ENCODE measurements at places on chromosomes 5 and 9. TPM values are rescaled to one million over a fixed set of nuclear protein-coding genes. Genes with fewer than 3 reads are reported as not detected.

DNA sequence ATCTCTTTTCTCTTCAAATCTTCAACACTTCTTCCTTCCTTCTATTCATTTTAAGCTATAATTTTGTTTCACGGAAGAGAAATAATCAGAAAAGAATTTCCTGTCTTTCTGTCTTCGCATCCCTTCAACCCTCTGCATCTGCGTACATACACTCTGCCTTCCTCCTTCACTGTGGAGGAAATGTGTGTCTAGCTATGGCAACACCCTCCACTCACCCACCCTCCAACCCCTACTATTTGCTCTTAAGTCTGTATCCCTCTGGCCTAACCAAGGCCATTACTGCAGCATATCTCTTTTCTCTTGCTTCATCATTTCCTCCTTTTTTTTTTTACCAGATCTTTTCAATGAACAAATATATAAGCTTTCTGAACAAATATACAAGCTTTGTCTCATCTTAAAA, 105.7 kb upstream of the NUDT12 start:
- no peak for DNase-seq

- no peak for DNase-seq
Measured at GRCh38 chr9:93829271-93830011, 125.7 kb downstream of the BARX1 start.

GRCh38 chr5:171226864-171227263, 82.2 kb upstream of the TLX3 start:
- DNase-seq: no peak

- DNase-seq: no peak
Measured at GRCh38 chr5:64347309-64347708, 158.5 kb upstream of the RGS7BP start.

DNA sequence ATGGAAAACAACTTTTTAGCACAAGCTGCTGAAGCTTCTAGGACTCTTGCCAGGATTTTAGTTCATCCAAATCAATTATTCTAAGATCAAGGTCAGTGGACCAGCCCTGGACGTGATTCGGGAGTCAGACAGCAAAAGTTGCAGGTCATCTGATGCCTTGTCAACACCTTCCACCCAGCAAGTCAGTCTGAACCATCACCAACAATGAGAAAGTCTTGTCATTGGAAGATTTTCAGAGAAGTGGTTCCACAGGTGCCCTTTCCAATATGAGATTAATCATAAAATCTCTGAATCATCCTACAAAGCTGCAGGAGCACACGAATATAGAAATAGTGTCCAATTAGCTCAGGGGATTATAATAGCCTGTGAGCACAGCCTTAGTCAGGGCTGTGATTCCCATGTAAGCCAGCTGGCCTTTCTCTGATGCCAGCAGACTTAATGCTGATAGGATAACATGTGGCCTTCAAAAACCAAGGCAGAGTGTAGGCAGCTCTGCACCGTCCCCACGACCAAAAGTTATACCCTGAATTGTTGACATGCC, 445.0 kb upstream of the TRPC7 start:
- no peak for DNase-seq

DNA sequence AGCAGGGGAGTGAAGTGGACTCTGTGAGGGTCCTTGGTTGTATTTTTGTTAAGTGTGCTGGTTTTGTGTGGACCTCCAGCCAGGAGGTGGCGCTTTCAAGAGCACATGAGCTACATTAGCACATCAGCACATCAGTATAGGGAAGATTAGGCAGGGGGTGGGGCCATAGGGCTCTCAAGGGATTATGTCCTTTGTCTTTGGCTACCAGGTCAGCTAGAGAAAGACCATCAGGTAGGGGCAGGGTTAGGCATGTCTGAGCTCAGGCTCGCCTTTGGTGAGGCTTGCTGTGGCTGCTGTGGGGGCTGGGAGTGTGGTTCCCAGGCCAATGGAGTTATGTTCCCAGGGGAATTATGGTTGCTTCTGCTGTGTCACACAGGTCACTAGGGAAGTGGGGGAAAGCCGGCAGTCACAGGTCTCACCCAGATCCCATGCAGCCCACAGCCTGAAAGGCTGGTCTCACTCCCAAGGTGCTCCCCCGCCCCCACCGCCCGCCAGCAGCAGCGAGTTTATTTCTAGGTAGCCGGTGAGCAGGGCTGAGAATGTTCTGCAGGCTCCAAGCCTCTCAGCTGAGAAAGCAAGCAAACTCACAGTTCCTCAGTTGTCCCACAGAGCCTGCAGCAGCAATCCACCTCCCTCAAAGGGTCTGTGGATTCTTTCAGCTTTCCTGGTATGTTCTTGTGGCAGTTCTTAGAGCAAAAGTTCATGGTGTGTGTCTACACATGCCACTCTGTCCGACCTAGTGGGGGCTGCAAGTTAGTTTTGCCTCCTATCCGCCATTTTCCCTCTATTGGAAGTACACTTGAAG, 13.7 kb downstream of the OR1J1 start:
- no peak for DNase-seq

DNA sequence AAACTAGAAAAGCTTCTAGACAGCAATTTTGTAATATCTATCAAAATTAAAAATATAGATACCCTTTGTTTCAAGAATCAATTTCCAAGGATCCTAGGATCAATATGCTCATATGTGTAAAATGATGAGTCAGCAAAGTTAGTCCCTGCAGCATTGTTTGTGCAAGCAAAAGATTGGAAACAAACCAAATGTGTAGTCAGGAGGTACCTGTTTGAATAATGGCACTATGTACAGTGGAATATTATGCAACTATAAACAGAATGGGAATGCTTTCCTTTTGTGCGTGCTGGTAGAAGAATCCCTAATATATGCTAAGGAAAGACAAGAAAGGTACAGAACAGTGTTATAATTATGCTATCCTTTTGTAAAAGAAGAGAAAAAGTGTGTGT, 58.5 kb upstream of the PJA2 start:
- DNase-seq: no peak

- no peak for DNase-seq
Measured at GRCh38 chr9:7045361-7045760, 287.6 kb downstream of the KDM4C start.

The TEK gene
- polyA plus RNA-seq: not detected

The HAVCR1 gene
- not detected for polyA plus RNA-seq

The IL4 gene
- not detected for polyA plus RNA-seq
